ENCODE measurements at places on chromosomes 12 and 14.

GRCh38 chr12:108551535-108551934 is 9.4 kb downstream of the SART3 start:
- no peak for DNase-seq

- DNase-seq = no peak
These were observed 349.1 kb upstream of the FLRT2 start for GRCh38 chr14:85180876-85181275.

DNA sequence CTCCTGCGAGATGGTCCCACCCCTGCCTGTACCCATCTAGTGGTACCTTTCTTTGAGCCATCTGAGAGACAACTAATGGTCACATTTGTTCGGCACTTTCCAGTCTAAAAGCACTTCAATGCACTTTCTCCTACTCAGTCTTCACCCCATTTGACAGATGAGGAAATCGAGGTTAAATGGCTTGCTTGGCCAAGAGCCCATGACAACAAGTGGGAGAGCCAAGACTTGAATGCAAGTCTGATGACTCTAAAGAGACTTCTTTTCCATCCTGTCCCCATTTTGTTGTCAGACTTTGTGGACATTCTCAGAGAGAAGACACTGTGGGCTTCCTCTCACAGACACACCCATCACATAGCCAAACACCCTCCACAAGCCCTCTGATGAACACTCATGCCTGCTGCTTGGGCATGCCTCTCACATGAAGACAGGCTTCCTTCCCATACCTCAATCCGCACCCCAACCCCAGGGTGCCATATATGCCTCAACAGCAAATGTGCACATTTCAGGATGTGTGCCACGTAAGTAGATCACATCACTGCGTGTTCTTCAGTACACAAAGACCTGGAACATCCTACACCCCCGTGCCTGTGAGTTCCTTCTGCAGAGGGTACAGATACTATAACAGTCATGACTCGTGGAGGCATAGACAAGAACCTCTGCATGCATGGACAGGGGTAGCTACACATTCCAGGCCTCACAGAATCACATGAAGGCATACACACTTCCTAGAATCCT is 805 bp downstream of the MYH7 start:
- no peak for DNase-seq

DNA sequence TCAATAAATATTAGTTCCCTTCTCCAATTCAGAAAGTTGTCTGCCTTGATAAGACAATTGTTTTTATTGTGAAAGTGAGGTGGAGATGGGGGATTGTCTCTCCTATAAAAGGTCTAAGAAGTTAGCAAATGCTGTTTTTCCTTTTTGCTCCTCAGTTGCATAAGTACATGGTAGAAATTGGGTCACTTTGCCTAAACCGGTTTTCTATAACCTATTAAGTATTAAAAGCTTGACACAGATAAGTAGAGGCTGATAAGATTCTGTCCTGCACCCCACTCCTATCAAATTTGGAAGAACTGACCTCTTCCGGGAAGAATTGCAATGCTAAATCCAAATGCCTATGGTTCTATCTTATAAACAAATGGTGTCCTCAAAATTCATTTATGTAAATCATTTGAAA is 7.0 kb downstream of the SLCO1B1 start:
- DNase-seq = no peak

DNA sequence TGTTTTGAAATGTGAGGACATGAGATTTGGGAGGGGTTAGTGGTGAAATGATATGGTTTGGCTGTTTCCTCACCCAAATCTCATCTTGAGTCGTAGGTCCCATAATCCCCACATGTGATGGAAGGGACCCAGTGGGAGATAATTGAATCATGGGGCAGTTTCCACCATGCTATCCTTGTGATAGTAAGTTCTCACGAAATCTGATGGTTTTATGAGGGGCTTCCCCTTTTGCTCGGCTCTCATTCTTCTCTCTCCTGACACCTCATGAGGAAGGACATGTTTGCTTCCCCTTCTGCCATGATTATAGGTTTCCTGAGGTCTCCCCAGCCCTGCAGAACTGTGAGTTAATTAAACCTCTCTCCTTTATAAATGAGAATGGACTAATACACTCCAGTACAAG is 18.0 kb downstream of the GALNT6 start:
- DNase-seq = no peak

GRCh38 chr12:45879363-45879895 is 110.9 kb downstream of the SCAF11 start:
- no peak for DNase-seq

GRCh38 chr14:46048127-46048526 is 603.5 kb downstream of the RPL10L start:
- DNase-seq = no peak

- DNase-seq = no peak
These were observed 1.6 kb downstream of the GABARAPL1 start for GRCh38 chr12:10214136-10214894.

GRCh38 chr14:101495284-101495683 is 66.0 kb upstream of the DIO3 start:
- DNase-seq = no peak

DNA sequence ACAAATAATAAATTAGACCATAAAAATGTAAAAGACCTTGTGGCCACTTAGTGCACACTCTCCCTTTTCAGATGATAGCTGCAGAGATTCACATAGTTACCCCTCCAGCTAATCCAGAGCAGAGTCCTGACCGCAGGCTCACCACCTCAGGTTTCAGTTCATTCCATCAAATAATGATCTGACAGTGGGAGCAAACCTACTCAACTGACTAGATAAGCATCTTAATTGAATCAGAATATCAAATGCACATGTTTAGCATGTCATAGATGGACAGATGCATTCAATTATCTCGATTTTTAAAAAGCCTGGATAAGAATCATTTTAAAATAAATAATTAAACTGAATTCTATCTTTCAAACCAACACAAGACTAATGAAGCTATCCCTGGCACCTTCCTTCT is 242.3 kb upstream of the PDZRN4 start:
- no peak for DNase-seq
